ENCODE measurements at places on chromosomes 5 and 9.

DNA sequence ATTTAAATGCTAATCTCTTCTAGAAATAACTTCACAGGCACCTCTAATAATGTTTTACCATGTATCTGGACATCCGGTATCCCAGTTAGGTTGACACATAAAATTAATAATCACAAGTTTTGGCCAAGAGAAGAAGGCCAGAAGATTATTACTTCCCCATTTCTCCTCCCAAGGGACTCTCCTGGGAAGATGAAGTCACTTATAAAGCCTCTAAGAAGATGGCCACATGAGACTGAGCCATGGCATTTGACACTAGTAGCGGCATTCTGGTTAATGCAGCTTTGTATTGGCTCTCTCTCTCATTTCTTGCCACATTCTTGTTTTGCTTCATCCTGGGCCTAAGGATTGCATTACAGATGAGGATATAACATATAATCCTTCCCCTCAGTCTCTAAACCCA, 34.5 kb upstream of the RASA1 start:
- no peak for DNase-seq

DNA sequence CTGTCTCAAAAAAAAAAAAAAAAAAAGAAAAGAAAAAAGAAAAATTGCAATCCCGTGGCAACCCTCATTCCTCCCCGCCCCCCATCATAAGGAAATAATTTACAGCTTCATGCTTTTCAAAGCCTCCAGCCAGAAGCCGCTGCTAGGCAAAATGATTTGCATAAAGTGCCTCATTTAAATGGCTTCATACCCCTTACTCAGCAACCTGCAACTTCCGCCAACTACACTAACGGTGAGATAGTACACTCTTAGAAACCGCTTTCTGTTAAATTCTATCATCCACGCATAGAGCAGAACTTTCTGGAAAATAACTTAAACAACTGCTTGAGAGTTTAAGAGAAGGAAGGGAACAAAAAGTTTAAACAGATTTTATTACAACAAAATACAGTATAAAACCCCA, 17.8 kb downstream of the SERINC5 start:
- DNase-seq, result no peak

- DNase-seq, result no peak
Measured at GRCh38 chr9:82565188-82565969, 497.6 kb downstream of the RASEF start.

GRCh38 chr5:21680196-21680595, 1172.9 kb downstream of the CDH12 start:
- no peak for DNase-seq

DNA sequence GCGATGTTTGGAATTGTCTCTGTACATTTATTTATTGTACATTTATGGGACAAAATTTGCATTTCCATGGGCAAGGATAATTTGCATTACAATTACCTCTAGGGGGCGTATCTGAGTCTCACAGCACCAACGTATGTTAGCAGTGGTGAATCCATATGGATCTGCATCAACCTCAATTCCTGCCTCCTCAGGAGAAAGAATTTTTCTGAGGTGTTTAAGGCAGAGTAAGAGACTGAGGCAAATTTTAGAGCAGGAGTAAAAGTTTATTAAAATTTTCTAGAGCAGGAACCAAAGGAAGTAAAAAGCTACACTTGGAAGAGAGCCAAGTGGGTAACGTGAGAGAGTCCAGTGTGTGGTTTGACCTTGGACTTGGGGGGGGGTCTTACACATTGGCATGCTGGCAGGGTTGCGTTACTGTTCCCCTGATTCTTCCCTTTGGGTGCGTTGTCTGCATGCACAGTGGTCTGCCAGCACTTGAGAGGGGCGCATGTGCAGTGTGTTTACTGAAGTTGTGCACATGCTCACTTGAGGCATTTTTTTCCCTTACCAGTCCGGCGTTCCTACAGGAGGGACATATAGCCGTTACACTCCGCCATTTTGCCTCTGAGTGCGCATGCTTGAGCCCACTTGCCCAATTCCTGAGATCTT, 21.0 kb upstream of the RAB14 start:
- DNase-seq, result no peak

DNA sequence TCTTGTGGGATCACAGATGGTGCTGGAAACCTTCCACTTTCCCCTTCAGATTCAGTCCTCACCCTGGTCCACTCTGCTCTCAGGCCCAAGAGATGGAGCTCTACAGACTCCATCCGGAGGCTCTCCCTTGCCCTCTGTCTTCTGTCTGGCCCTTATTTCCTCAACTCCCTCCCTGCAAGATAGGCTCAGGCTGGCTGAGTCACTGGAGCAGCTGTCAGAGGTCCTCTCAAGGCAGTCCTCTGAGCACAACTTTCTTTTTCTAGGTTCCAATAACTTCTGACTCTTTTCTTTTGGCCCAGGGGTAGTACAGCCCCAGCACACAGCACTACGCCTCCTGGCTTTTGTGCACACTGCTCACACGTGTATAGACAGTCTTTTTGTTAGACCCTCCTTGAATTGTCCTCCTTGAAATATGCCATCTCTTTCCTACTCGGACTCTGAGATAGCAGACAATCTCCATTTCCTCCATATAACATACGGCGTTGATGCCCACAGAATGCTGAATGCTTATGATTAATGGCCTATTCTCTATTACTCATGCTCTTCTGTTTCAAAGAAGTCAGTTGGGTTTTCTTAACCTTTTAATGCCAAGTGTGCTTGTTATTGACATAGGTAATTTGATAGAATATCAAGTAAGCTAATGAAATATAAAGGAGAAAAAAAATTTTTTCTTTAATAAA, 193.1 kb downstream of the SLC12A2 start:
- no peak for DNase-seq

- no peak for DNase-seq
Measured at GRCh38 chr9:101566904-101567724, 27.7 kb downstream of the PPP3R2 start.

GRCh38 chr5:150630461-150631325, 9.8 kb upstream of the SYNPO start:
- no peak for DNase-seq

DNA sequence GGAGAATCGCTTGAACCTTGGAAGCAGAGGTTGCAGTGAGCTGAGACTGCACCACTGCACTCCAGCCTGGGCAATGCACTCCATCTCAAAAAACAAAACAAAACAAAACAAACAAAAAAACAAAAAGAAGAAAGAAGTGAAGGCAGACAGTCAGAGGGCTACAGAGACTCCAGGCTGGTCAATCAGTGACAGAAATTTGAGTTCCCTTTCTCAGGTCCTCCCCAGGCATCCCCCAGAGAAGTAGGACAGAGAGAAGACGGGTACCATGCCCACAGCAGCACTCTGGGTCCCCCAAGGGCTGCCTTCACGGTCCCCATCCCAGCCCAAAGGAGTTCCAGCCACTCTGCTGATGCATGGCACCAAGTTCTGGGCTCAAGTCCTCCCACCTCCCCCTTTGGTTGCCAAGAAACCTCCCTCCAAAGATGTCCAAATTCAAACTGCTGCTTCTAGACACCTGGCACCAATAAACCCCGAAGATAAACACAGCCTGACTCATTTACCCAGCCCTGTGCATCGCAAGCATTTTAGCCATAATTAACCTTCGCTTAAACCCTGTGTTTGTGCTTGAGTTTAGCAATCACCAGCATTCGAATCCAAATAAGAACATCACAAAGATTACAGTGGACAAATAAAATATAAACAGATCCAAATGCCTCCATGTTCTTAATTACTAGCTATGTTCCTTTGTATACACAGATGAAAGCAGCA, 24.0 kb downstream of the SEMA4D start:
- DNase-seq, result no peak

- no peak for DNase-seq
Measured at GRCh38 chr5:31767335-31768031, 128.6 kb downstream of the PDZD2 start.

GRCh38 chr5:96214442-96215197, 218.4 kb downstream of the PCSK1 start:
- DNase-seq, result no peak

DNA sequence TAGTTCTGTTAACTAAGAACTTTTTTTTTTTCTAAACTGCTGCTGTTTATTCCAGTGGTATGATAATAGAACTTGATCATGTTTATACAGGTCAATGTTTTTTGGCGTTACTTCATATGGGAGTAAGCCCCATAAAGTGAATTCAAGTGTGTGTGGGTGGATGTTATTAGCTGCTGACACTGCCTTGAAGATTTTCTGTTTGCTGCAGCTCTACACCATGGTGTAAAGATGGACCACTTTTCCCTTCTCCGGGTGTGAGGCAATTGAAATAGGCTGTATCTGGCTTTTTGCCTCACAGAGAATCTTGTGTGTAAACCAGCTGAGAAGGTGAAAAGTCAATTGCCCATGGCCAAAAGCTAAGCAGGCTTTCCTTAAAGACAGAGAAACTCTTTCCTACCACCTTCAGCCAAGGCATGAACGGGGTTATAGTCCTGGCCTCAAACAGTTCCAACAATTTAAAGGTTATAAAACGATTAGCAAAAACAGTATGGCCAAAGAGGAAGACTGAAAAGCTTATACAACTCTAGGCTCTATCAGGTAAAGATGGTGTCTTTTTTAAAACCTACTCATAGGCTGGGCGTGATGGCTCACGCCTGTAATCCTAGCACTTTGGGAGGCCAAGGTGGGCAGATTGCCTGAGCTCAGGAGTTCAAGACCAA, 33.9 kb upstream of the ABCA1 start:
- no peak for DNase-seq

- no peak for DNase-seq
Measured at GRCh38 chr9:462606-463005, 247.9 kb downstream of the DOCK8 start.

GRCh38 chr9:92276331-92277032, 17.0 kb downstream of the IARS1 start:
- no peak for DNase-seq

GRCh38 chr5:132526290-132526973, 16.9 kb downstream of the IL5 start:
- DNase-seq, result peak; percentile 2

GRCh38 chr9:108052431-108053080, 563.0 kb upstream of the KLF4 start:
- DNase-seq, result no peak

GRCh38 chr9:120484162-120484561, 95.8 kb downstream of the CDK5RAP2 start:
- DNase-seq, result no peak

GRCh38 chr9:132036521-132036920, 43.1 kb downstream of the MED27 start:
- no peak for DNase-seq

GRCh38 chr5:138890644-138891043, 15.5 kb upstream of the LRRTM2 start:
- DNase-seq, result no peak

DNA sequence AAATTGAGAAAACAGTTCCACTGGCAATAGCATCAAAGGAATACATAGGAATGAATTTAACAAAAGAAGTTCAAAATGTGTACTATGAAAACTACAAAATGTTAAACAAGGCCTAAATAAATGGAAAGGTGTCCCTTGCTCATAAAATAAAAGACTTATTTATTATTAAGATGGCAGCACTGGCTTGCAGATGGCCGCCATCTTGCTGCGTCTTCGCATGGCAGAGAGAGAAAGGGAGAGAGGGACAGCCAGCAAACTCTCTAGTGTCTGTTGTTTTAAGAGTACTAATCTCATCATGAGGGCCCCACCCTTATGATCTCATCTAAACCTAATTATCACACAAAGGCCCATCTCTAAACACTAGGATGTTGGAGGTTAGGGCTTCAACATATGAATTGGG, 47.1 kb downstream of the ABLIM3 start:
- no peak for DNase-seq

DNA sequence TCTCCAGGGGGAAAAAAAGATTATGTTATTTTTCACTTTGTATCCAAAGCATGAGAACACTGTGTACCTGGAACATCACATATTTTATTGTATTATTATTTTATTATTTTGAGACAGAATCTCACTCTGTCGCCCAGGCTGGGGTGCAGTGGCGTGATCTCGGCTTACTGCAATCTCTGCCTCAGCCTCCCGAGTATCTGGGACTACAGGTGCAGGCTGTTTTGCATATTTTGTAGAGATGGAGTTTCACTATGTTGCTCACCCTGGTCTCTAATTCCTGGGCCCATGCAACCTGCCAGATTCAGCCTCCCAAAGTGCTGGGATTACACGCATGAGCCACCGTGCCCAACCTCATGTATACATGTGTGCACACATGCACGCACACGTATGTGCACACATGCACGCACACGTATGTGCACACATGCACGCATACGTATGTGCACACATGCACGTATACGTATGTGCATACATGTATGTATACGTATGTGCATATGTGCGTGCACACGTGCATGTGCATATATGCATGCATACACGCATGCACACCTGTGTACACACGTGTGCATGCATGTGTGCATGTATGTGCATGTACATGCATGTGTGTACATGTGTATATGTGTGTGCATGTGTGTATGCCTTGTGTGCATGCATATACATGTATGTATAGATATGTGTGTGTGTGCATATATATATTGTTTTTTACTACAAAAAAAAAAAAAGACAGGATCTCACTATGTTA, 9.5 kb upstream of the UGCG start:
- DNase-seq, result no peak

- no peak for DNase-seq
Measured at GRCh38 chr5:6508931-6509330, 60.3 kb downstream of the UBE2QL1 start.

DNA sequence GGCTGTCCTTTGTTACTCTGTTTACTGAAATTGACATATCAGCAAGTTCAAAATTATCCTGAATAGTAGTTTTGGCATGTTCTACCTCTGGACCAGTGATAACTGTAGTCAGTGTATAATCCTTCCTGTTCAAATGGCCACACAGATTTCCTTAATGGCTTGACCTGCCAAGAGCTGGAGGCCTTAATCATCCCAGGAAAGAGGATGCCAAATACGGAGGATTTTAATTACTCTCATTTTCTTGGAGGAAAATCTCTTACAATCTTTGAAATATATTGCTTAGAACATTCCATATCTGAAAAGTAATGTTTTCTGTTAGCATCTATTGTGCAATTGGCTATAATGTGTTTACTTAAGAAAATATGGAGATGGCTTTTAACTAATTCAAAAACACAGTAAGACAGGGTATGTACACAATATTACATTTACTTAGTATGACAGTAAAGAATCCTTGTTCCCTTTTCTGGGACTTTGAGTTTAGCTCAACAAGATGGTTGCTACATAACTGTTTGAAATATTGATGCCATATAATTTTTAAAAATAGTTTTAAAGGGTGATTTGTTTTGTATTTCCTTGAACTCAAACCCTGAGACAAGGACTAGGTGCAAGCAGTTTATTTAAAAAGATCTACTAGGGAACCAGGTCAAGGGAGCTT, 68.9 kb upstream of the SELENOP start:
- DNase-seq, result no peak

DNA sequence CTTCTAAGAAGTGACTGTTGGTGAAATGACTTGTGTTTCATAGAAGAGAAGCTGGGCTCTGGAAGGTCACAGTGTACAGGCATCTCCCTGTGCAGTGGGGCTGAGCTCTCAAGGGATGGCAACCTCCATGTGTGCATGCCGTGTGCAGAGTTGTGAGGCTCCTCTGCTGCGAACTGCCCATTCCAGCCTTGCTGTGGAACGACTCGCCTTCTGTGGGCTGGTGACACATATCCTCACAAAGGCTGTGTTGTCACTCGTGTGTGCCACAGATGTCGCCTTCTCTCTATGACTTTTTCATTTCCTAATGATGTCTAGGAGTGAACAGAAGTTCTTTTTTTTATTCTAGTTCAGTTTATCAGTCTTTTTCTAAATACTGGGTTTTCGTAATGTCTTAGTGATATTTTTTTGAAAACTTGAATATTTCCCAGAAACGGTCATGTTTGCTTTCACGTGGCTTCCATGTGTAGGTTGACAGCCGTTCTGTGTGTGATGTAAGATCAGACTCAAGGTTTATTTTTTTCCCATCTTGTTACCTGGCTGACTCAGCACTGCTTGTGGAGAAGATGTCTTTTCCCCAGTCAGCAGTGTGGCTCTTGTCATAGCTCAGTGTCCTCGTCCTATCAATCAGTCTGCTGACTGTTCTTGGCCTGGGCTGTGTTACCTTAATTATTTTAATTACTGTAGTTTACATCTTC, 57.3 kb upstream of the CACNA1B start:
- DNase-seq, result no peak
